NB4 (cell line): ENCODE measurements at places on chromosomes 2 and 18.

DNA sequence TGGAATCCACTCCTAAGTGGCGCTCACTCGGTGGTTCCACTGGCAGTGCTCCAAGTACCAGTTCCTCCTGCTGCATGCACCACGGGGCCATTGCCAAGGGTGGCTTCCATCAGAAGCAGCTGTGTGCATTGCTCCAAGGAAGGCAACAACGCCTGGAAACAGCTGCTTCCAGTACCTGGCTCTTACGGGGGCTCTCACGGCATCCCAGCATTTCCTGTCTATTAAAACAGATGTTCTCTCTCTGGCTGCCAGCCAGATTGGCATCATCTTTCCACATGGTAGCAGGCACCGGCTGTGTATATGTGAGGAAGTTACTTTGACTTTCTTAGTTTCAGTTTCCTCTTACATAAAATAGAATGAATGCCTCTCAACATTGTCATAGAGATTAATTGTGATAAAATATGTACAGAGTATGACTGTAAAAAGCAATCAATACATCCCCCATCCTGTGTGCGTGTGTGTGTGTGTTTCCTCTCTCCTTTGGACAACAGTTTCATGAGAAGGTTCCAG, 84.9 kb downstream of the CMPK2 start:
- peak; percentile 12 for DNase-seq

DNA sequence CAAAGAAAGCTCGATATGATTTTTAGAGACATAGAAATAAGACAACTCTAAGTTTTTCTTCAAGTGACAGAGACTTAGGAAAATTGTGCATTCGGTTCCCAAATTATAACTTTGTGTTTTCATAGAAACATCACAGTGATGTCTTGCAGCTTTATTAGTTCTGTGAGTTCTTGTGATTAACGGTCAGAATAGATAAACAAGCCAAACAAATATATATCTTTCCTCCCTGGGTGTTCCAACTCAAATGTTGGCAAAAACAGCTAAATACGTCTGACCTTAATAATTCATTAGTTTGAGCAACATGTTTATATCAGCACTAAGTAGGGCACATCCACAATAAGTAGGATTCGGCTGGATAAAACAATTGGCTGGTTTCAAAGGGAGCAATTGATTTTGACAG, 47.6 kb downstream of the DTNA start:
- no peak for DNase-seq

- no peak for DNase-seq
Measured at GRCh38 chr2:1739322-1739957, 4.9 kb downstream of the PXDN start.

DNA sequence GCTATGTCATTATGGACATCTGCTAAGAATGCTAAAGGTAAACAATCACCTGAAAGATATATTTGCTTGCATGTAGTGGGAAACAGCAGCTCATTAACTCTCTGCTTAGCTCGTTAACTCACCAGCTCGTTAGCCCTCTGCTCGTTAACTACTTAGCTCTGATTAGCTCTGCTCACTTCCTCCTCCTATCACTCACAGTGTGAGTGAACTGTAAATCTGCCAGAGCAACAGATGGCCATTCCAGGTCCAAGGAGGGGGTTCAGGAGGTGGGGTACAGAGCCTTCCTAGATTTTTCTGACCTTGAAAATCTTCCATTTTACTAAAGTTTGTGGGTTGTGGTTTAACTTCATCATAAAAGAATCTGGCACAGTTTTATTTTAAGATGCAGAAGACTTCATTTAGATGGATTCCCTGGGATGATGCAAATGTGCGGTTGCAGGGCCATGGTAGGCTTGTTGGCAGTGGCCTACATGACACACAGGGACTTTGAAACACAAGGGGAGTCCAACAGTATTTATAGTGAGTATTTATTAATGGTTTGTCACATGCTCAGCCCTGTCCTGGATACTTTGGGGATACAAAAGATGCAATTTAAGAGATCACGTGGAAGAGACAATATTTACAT, 1633.7 kb upstream of the CELF4 start:
- no peak for DNase-seq
